ENCODE measurements at places on chromosomes 5 and 9.

DNA sequence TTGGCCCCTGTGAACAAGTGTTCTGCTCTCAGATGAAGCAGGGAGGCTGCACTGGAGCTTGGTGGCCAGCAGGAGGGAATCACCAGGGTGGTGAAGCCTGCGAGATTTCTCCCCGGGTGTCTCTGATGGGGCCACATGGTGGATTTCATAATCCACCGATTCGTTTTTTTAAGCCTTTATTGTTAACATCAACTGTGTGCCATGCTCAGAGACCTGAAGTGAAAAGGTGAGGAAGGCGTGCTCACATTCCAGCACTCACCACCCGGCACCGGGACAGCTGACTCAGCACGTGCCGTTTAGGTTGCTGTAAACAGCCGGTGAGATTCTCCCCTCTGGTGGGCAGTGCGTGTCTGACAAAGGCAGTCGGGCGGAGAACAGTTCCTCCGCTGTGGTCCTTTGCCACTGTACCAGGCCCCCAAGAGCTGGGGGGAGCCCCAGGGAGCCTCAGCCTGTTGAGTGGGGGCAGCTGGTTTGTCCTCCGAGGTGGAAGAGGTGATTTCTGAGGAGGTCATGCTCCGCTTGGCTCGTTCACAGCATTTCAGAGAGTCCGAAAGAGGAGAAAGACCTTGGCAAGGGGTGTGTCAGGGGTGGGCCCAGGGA, 12.7 kb upstream of the AHRR start:
- DNase-seq = no peak

- DNase-seq = no peak
Observed at GRCh38 chr5:19534751-19535150, 453.2 kb downstream of the CDH18 start.

- DNase-seq = no peak
Observed at GRCh38 chr5:40717281-40717680, 37.6 kb downstream of the PTGER4 start.

DNA sequence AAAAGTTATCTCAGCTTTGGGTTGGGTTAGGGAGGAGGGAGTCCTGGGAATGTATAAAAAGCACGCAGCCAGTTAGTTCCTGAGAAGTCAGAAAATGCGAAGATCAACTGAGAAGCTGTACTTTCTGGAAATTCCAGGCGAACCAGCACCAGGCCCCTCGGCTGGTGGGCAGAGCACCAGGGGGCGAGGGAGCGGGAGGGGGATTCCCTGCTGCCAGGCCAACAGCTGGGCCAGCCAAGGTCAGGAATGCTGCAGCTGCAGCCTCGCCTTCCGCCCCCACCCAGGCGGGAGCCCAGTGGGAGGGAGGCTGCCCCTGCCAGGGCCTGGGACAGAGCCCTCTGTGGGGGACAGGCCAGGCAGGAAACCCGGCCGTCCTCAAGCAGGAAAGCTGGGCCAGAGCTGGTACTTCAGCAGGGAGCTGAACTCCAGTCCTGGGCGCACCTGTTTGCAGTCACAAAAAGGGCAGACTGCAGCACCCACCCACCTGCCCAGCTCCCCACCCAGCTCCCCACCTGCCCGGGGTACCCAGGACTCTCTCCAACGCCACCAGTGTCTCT, 35.5 kb downstream of the VAV2 start:
- no peak for DNase-seq

DNA sequence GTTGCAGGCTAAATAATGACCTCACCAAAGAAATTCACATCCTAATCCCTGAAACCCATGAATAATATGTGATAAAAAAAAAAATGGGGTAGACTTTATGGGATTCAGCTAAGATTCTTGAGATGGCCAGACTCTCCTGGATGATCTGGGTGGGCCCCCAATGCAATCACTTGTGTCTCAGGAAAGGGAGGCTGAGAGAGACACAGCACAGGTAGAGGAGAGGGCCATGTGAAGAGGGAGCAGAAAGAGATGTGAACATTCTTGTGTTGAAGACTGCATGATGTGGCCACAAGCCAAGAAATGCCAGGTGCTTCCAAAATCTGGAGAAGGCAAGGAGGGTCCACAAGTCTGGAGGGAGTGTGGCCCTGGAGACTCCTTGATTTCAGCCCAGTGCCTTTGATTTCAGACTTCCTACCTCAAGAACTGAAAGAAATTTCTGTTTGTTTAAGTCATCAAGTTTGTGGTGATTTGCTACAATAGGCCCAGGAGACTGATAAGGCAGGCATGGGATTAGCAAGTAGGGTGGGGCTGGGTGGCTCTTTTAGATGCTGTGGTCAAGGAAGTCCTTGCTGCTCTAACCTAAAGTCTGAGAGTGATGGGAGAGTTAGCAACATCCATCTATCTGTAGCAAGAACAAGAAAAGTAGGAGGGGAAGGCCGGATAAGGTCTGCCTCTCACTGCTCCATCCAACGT, 86.6 kb upstream of the FAM120A start:
- no peak for DNase-seq

GRCh38 chr9:85178474-85178873, 508.9 kb downstream of the NTRK2 start:
- no peak for DNase-seq

DNA sequence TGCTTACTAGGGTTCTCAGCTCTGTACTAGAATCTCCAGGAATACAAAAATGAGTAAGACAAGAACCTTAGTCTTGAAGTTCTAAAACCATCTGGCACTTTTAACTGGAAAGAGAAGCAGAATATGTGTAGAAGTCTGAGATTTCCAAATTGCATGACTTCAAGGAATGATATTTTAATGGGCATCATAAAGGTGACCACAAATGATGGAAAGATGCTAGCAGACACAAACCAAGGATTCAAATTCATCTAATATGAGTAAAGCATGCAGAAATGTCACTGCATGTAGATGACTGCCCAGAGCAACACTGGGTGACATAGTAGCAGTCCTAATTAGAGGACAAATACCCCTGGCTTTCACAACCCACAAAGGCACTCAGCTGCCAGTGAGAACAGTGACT, 117.2 kb downstream of the RPS23 start:
- DNase-seq = no peak

DNA sequence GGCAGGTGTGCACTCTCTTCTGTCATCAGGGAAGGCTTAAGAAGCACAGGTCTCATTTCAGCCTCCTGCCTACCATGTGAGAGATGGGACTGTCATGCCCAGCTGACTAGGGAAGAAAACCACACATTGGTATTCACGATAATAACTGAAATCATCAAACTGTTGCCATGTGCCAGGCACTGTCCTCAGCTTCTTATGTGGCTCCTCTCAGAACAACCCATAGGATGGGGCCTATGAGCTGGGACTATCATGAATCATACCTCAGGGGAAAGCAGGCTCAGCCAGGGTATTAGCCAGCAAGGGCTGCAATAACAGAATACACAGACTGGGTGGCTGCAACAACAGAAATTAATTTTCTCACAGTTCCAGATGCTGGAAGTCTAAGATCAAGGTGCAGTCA, 3.3 kb downstream of the AFAP1L1 start:
- DNase-seq = no peak

DNA sequence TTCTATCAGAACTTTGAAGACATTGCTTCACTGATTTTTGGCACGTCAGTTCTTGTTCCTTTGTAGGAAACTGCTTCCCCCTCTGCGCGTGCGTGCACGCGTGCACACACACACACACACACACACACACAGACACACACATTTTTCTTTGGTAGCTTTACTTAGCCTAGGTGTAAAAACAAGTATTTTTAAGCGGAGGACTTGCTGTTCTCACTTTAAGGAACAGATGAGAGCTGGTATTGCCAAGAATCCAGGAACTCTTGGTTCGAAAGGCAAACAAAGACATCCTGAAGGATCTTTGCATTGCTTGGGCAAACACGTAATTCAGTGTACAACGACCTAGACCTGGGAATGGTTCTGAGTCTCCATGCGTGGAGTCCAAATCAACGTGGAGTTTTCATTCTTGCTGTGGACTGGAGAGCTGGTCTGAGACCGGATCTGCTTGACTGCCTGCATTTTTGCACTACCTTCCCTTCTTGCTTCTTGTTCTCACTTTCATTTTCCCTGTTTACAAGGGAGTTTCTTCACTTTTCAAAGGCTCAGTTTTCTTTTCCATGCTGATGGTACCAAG, 8.2 kb downstream of the TMEM268 start:
- DNase-seq = no peak

DNA sequence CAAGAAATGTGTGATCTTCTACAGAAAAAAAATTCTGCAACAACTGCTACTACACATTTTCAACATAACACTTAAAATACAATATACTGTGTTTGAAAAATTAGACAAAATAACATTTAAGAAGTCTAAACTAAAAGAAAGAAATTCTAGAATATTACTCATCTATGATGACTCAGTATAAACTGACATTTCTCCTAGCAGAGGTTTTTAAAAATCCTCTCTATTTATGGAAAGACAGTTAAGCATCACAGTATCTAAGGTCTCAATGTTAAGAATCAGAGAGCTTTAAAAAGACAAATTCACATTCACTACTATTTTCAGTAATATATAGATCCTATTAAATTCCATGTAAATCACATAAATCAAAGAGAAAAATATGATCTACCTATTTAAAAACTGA, 61.3 kb downstream of the NR2F1-AS1 start:
- DNase-seq = no peak

- no peak for DNase-seq
Observed at GRCh38 chr5:119019949-119020348, 31.6 kb upstream of the DTWD2 start.

- no peak for DNase-seq
Observed at GRCh38 chr5:76941442-76941841, 11.4 kb upstream of the CRHBP start.

DNA sequence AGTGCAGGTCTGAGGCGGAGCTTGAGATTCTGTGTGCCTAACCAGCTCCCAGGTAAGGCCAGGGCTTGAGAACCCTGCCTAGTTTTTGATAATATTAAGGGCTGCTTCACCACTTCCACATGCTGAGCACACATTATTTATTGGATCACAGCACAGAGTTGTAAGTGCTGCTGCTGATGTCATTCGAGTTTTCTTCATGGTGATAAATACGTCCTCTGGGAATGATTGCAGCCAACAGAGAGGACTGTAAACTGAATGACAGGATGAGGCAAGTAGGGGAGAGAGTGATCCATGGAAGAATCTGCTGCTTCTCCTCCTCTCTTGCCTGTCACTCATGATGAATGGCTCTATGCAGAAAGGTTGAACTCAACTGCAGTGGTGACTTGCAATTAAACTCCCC, 77.9 kb upstream of the VPS13A start:
- no peak for DNase-seq

DNA sequence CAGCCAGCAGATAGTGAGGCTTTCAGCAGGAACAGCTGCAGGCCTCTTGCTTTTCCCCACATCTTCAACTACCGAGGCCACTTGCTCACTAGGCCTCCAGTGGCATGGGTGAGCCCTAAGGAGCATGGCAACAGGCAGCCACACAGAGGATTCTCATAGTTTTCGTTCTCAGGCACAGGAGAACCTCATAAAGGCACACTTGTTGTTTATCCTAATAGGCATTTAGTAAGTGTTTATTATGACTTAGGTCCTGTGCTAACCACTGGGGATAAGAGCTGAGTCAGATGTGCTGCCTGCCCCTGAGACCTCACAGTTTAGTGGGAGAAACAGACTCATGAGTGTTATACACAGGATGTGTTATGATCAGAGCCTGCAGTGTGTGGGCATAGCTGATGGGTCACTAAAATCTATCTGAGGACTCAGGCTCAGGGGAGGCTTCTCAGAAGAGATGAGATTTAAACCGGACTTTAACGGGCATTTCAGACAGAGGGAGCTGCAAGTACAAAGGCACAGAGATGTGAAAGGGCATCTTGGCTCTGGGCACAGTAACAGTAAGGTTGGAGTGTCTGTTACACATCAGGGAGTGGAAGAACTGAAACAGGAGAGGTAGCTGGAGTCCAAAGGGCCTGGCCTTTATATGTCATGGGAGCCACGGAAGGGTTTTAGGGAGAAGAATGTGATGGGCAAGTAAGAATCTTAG, 21.0 kb upstream of the HEMGN start:
- DNase-seq = no peak

DNA sequence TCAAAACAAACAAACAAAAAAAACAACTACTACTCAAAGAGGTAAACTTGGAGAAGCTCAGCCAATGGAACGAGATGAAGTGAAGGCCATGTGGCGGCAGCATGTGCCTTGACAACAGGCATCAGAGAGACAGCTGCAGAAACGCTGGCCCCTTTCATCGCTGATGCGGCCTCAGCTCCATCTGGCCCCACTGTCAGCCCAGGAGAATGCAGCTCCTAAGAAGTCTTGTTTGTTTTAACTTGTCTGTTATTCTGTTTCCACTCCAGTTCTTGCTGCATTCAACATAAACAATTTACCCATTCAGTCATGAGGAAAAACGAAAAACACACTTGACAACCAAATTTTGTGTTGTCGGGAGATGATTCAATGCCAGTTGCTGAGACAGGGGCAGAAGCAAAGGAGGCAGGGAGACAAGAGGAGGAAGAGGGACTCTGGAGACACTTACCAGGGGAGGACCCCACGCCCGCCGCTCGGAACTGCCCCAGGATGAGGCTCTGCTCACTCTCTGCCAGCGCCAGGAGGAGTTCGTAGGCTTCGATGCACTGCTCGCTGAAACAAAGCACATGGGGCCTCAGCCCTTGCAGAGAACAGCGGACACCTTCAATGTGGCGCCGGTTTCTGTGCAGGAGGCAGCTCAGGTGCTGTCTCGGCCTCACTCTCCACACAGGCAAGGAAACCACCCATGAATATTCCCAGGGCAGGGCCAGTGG, 91.2 kb downstream of the DCP2 start:
- DNase-seq = no peak

DNA sequence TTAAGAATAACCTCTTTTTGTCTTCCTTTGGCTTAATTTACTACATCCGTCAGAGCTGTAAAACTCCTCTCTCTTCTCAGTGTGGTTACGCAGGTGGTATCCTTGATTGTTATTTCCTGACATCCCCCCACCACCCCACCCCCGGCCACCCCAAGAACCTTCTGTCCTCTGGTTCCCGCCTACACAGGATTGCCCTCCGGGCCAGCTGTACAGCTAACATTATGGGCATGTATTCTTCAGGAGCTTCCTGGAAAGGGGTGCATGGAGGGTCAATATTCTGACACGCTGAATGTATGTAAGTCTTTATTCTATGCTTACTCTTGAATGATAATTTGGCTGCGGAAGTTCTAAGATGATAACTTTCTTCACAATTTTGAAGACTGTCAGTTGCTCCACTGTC, 13.0 kb upstream of the ANP32B start:
- no peak for DNase-seq

DNA sequence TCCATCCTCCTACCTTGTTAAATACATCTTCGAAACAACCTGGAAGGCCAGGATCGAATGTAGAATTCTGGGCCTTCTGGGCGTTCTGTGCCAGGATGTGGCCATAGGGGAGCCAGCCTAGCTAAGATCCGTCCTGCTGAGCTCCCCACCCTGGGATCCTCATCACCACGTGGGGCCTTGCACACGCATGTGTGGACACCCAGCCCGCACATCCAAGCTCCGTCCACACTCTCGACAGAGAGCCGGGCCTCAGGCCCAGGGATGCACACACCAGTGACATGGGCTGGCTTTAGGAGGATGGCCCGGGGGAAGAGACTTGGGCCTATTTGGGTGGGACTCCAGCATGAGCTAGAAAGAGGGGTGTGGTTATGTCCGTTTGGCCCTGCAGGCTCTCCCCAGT, 154.0 kb downstream of the PAX5 start:
- no peak for DNase-seq

- no peak for DNase-seq
Observed at GRCh38 chr5:95020345-95020744, 264.5 kb downstream of the MCTP1 start.

GRCh38 chr5:178555771-178556211, 34.4 kb downstream of the COL23A1 start:
- no peak for DNase-seq

GRCh38 chr5:96946381-96946780, 10.5 kb downstream of the LNPEP start:
- no peak for DNase-seq
